Activated T-cell treated with anti-CD3 and anti-CD28 coated beads for 48 hours (primary cell): ENCODE measurements at places on chromosomes 1 and 21.

DNA sequence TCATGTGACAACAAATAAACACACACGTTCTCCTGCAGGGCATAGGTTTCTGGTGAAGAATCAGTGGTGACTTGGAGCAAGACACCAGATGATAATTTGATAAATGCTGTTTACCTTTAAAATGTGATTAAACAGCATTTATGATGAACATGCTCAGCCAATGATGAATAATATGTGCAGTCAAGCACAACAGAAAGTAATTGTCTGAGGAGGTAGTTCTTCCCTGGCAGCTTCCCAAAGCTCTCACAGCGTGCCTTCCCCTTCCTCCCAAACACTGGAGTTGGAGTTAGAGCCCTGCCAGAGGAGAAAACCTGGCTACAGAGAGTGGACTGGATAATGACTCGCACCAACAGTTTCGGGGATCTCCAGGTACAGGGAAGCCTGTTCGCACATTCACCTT lies 463.5 kb downstream of the SMYD3 start:
- no peak for DNase-seq

DNA sequence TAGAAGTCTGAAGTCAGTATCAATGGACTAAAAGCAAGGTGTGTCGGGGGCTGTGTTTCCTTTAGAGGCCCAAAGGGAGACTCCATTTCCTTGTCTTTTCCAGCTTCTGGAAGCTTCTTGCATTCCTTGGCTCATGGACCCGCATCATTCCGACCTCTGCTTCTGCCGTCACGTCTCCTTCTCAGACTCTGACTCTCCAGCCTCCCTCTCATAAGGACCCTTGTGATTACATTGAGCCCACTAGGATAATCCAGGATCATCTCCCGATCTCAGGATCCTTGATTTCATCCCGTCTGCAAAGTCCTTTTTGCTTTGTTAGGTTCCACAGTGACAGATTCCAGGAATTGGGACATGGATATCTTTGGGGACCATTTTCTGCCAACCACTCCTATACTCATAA lies 265.8 kb upstream of the CSF3R start:
- no peak for DNase-seq

DNA sequence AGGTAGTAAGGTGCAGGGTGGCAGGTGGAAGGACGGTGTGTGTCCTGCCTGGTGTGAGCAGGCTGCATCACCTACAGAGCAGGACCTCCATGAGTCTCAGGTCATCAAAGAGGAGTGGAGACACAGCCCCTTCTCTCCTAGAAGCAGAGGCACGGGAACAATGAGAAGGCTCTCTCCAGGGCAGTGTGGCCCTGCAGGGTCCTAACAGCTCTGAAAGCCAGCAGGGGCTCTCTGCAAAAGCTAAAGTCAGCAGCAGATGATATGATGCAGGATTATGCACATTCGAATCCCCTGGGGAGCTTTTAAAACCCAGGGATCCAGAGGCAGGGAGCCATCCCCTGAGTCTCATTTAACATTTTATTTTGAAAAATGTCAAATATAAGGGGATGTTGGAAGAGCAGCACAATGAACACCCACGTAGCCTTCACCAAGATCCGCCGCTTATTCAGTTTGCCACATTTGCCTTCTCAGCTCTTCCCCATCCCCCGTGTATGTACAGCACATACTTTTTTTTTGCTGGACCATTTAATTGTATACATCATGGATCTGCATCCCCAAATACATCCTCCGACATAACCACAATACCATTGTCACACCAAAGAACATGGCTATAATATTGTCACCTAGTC lies 88.1 kb downstream of the CNIH3 start:
- no peak for DNase-seq

DNA sequence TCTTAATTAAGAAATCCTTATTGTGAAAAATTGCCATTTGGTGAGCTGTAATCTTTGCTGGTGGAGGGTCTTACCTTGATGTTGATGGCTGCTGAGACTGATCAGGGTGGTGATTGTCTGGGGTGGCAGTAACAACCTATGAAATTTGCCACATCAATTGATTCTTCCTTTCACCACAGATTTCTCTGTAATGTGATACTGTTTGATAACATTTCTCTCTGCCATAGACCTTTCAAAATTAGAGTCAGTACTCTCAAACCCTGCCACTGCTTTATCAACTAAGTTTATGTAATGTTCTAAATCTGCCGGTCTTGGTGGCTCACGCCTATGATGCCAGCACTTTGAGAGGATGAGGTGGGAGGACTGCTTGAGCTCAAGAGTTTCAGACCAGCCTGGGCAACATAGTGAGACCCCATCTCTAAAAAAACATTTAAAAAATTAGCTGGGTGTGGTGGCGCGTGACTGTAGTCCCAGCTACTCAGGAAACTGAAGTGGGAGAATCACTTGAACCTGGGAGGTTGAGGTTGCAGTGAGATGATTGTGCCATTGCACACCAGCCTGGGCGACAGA lies 5.0 kb downstream of the KPNA6 start:
- DNase-seq = no peak

DNA sequence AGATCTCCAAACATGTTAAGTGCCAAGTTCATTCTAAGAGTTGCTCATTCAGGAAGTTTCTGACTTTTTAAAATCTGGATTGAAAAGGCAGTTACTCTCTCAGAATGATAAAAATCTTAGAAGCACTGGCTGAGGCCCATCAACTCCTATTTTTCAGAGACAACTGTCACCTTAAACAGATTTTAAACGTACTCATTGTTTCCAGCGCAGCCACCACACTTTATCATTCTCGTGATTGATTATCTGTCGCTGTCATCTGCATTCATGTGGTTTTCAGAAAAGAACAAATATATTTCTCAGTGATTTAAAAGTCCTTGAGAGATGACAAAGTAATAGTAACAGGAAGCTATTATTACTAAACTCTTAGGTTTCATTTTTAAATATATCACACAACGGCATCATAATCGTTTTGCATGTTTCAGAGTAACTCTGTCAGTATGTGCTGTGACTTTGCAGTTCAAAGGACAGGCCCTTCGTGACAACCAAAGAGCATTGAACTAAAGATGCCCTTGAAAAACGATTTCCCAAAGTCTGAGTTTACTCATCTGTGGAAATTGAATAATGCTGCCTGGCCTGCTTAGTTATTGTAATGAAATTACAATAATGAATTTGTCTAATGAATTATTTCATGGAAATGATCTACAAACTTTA lies 14.9 kb upstream of the KCNK1 start:
- DNase-seq = peak; percentile 23
